ENCODE measurements at places on chromosomes 1 and 21.

GRCh38 chr1:204887846-204888245 lies 17.2 kb downstream of the NFASC start:
- no peak for DNase-seq

DNA sequence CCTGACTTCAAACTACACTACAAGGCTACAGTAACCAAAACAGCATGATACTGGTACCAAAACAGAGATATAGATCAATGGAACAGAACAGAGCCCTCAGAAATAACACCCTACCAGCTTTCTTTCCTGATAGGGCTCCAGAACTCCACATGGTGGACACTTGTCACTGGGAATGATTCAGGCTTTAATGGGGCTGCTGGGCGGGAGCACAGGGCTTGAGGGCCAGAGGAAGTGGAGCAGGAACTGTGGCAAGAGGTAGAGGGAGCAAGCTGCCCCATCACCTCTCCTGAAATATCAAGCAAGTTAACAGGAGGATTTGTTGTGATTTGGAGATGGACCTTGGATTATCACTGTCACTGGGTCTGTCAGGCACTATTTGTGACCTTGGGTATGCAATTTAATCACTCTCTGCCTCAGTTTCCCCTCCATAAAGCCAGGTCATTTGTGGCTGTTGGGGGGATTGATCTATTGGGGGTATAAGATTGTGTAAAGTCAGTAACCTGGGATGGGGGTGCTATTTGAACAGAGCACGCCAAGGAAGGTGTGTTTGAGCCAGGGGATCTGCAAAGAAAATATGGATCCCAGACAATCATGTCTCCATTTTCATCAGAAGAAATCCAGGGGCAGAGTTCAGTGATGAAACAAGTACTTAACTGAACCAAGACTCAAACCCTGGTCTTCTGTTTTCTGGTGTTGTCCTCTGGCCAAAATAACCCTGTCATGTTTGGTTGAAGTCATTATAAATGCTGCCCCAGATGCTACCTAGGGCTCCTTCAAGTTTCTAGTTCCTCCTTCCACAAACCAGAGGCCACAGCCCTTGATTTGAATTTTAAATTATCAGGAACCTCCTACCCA lies 25.2 kb downstream of the ETS2 start:
- no peak for DNase-seq

DNA sequence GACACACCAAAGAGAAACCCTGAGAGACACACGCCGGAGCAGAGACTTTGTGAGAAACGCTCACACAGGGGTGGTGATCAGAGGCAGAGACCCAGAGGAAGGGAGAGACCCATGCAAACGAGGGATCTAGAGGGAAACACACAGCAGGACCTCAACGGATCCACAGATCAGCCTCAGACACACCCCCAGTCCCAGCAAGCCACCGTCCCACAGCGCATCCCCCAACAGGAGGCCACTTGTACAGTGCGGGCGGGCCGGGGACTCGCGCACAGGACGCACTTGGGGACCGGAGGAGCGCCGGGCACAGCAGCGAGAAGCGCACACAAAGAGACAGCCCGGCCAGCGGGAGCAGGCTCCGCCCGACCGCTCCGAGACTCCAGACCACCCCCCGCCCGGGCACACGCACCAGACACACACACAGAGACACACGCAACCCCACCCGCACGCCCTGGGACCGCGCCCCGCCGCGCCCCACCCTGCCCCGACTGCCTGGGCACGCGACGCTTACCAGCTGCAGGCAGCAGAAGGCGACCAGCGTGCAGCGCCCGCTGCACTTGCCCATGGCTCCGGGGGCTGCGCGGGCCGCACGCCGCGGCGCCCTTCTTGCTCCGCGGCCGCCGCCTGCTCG lies 587 bp downstream of the NKAIN1 start:
- no peak for DNase-seq

GRCh38 chr1:235500971-235501540 lies 3.2 kb downstream of the B3GALNT2 start:
- DNase-seq = no peak

- DNase-seq = no peak
Observed at GRCh38 chr1:54476530-54477109, 70.4 kb upstream of the SSBP3 start.

DNA sequence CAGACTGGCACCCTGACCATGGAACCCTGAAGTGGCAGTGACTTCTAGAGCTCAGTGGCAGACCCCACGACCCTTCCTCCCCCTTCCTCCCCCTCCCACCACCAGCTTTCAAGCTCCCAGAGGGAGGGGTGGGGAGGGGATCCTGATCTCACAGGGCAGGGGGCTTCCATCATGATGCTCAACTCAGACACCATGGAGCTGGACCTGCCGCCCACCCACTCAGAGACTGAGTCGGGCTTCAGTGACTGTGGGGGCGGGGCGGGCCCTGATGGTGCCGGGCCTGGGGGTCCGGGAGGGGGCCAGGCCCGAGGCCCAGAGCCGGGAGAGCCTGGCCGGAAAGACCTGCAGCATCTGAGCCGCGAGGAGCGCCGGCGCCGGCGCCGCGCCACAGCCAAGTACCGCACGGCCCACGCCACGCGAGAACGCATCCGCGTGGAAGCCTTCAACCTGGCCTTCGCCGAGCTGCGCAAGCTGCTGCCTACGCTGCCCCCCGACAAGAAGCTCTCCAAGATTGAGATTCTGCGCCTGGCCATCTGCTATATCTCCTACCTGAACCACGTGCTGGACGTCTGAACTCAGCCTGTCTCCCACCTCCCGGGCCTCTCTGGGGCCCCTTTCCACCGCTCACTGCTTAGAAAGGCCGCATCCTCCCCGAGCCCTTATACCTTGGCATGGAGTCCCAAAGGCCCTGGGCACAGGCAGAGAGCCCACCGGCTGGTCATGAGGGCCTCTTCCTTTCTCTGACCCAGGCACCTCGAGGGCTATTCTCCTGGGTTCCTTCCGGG lies 3.9 kb downstream of the NHLH1 start:
- no peak for DNase-seq

GRCh38 chr1:232423591-232423990 lies 206.3 kb downstream of the SIPA1L2 start:
- DNase-seq = no peak
